Stimulated activated CD8-positive, alpha-beta memory T cell treated with anti-CD3 and anti-CD28 coated beads, Interleukin-2, amount 100 ng/mL, for 48 hours (primary cell): ENCODE measurements at places on chromosomes 3 and 15.

DNA sequence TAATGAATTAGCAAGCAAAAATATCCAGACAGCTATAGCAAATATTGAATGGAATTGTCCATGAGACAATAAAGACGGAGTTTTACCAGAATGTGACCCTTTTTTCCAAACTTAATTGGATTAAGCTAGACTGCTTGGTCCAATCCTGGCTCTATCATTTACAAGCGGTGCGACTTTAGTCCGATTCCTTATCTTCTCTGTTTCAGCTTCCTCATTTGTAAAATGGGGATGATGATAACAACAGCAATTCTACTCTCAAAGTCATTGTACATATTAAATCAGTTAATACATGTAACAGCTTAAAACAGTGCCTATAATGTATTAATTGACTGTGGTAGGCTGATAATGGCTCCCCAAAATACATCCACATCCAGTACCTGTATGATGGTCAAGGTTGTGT, 62.1 kb upstream of the CRBN start:
- DNase-seq, result no peak

- no peak for DNase-seq
Observed at GRCh38 chr3:70951316-70951715, 632.2 kb downstream of the FOXP1 start.

DNA sequence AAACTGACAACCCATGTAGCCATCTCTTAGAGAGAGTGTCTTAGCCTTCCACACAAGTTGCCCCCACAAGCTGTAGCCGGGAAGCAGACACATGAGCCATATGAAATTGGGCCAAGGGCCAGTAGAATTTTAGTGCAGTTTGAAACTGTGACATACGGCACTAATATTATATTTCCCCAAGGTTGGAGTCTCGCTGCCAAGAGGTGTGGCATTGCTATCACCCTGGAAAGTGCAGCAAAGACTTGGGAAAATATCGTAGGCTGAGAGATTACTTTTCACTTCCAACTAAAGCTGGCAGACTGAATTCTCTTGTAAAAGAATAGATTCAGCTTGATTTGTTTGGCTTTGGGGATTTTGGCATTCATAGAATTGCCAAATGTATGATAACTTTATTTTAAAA, 89.2 kb downstream of the ECT2 start:
- DNase-seq, result no peak

- no peak for DNase-seq
Observed at GRCh38 chr3:131847966-131848510, 186.8 kb downstream of the CPNE4 start.

DNA sequence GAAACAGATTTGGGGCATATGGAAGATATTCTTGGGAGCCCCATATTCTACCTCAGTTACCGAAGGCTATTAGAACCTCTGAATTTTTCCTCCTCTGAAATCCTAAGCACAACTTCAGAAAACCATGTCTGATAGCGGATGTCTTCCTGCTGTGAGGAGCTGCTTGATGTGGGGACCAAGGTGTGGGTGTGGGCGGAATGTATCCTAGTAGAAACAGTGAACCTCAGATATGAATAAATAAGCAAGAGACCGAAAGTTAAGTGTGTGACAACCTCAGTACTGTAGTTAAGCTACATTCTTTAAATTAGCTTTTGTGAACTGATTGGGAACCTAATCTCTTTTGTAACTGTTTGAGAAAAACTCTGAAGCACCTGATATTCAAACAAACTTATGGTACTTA, 46.9 kb downstream of the SENP2 start:
- DNase-seq, result no peak
